ENCODE measurements at places on chromosomes 13 and 19. TPM values are rescaled to one million over a fixed set of nuclear protein-coding genes. Genes with fewer than 3 reads are reported as not detected.

The C5AR2 gene
- total RNA-seq: 0.73 TPM

GRCh38 chr19:47490847-47491246 is 6.8 kb upstream of the KPTN start:
- no peak for ATAC-seq

The CYP4F8 gene
- 1.1 TPM for total RNA-seq

- peak; percentile 36 for ATAC-seq
These were observed 25.0 kb upstream of the C1QTNF9B start for GRCh38 chr13:23922005-23922932.

DNA sequence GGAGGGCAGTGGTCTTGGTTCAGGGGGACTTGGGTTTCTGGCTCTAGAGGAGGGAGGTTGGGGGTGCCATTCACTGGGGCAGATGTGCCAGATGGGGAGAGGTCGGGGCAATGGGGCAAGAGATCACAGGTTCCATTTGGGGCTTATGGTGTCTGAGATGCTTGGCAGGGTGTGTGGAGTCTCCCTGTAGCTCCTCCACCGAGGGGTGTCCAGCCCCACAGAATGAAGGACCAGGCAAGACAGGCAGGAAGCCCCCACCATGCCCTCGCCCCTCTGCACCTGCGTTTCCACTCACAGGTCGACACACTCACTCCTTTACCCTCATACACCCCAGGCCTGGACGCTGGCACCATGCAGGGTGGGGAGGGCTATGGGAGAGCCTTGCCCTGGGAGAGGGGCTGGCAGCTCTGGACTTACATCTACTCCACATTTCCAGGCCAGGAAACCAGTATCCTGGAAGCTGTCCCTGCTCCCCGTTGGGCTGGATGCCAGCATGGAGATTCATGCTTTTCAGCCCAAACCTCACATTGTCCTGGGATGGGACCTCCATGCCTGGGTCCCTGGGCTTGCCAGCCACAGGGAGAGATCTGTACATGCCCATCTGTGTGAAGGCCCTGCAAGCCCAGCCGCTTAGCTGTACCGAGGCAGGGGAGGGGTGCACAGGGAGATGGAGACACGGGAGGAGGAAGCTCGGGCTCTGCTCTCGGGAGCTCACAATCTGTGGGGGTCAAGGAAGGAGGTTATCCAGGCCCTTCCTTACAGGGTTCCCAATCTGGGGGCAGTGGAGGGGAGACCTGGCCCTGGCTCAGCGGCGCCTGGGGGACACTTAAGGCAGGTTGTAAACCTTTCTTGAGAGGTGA is 77.1 kb downstream of the CHST8 start:
- ATAC-seq: no peak

DNA sequence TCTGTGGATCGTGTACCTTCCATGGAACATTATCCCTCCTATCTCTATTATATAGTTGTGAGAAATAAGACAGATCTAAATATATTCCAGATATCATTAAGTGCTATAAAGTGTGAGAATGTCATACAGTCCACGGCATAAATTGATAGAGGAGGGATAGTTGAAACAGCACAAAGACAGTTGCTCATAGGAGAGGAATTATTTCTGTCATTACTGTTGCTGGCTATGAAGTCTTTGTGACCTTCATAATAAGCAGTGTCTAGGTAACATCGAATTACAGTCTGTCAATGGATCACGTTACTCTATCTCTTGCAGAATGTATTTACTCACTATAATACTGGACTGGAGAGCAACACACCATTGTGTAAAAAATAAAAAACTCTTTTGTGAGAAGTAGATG is 671.5 kb upstream of the PCDH20 start:
- no peak for ATAC-seq

The S1PR5 gene
- 0.11 TPM for total RNA-seq

The IZUMO4 gene
- total RNA-seq: 8.2 TPM

DNA sequence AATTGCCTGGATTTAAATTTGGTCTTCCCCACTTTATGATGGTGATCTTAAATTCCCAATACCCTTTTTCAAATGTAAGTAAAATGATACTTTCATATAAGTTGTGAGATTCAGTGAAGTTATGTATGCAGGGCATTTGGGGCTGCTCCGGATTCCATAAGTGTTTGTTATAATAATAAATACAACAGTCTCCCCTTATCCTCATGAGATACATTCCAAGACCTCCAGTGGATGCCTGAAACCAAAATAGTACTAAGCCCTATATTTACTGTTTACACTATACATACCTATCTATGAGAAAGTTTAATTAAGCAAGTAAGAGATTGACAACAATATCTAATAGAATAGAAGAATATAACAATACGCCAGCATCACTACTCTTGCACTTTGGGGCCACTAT is 2237.8 kb downstream of the PCDH9 start:
- ATAC-seq: no peak

The KIR2DL1 gene
- 0.24 TPM for total RNA-seq

GRCh38 chr19:53787266-53787665 is 36.8 kb downstream of the NLRP12 start:
- no peak for ATAC-seq

- no peak for ATAC-seq
These were observed 25.3 kb upstream of the OR10H2 start for GRCh38 chr19:15702534-15702930.

DNA sequence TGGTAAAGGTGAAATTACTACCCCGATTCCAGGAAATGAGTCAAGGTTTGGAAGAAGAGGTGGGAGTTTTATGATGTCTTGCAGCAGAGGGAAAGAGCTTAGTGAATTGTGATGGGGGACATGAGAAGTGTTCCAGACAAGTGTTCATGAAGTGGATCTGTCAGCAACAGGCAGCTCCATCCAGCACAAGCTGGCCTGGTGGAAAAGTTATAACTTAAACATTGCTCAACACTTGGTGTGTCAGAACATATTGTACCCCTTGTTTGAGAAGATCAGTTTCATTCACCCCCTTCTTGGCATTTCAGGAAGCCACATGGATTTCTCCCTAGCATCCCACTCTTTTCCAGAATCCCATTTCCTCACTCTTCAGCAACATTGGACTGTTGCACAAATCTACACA is 222.0 kb downstream of the B3GLCT start:
- ATAC-seq: no peak

DNA sequence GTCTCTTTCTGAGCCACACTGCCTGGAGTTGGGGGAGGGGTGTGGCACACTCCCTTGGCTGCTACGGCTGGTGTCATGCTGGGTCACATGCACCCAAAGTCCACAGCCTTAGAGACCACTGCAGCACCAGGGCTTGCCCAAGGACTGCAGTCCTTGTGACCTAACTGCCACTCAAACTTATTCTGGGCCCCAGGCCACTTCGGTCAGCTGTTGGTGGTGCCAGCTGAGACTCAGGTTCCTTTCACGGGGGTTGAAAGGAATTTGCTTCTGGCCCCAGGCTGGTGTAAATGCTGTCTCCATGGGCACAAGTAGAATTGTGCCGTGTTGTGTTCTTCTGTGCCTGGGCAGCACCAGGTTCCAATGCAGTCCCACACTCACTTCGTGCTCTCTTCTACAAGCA is 9.5 kb upstream of the VN1R1 start:
- no peak for ATAC-seq

DNA sequence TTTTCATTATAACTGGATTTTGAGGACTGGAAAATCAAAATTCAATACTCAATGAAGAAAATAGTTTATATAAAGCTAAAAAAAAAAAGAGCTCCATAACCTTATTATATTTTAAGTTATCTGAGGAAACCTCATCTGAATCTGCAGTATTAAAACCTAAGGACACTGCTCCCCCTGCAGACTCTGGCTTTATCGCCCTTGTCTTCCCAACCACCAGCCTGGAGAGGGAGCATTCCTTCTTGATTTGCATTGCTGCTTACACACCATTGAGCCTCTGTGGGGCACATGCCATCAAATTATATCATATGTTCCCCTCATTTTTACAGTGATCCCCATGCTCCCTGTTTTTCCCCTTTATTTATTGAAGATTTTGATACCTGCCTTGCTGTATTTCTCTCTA is 871.4 kb upstream of the GPC6 start:
- ATAC-seq: no peak

- ATAC-seq: no peak
These were observed 332.7 kb upstream of the KLF12 start for GRCh38 chr13:74466864-74467263.

The DACH1 gene
- total RNA-seq: 77.7 TPM

The UTP14C gene
- total RNA-seq: 27.6 TPM

The TUBA3C gene
- total RNA-seq: 0.30 TPM

The LONP1 gene
- total RNA-seq: 88.3 TPM

- ATAC-seq: no peak
These were observed 661.0 kb downstream of the SLITRK1 start for GRCh38 chr13:83221256-83221655.

DNA sequence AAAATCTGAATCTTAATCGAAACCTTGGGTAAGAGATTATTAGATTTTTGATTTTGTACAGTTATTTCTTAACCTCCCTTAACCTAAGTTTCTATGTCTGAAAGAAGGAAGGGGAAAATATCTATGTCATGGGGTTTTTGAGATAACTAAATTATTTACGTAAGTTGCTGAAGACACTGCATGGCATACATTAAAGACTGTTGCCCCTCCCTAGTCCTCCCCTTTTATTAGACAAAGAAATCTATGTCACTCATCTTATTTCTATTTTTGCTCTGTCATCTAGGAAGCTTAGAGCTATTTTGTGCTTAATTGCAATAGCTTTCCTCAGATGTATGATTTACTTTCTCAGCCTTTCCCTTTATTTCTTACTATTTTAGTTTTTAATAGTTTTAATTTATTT is 15.0 kb downstream of the COG6 start:
- ATAC-seq: no peak

The KLHL1 gene
- total RNA-seq: 9.2 TPM

The SBSN gene
- total RNA-seq: 1.8 TPM

- peak; percentile 20 for ATAC-seq
These were observed 41.2 kb downstream of the USP12 start for GRCh38 chr13:27130223-27130978.

DNA sequence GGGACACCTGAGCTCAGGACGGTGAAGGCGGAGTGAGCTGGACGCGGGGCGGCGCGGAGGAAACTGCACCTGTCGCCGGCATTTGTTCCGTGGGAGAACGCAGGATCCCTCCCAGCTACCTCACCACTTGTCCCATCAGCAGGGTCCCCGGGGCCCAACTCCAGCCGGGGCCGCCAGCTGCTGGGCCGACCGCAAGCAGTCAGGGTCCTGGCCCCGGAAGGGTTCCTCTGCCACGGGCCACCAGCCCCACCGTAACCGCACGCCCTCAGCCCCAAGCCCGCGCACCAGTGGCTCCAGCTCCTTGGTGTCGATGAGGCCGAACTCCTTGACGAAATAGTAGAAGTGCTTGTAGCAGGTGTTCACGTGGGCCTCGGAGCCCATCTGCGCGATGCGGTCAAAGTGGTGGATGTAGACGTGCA is 19.6 kb downstream of the MOB3A start:
- no peak for ATAC-seq

GRCh38 chr13:29369060-29369743 is 226.3 kb downstream of the SLC7A1 start:
- ATAC-seq: peak; percentile 74

DNA sequence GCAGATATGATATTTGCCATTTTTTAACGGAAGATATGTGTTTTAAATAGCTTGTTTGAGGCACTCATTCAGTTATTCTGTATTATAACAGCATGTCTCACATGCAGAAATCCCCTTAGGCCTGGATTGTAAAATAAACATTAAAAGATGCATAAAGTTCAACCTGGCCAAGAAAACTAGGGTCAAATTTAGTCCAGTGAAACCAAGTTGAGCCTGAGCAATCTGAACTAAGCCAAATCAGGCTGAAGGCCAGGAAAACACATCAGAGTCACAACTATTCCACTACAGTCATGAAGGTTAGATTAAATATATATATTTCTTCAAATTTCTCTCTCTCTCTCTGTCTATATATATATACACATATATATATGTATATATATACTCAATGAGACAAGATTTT is 504.8 kb downstream of the SLITRK1 start:
- no peak for ATAC-seq

The RFPL4AL1 gene
- total RNA-seq: not detected

DNA sequence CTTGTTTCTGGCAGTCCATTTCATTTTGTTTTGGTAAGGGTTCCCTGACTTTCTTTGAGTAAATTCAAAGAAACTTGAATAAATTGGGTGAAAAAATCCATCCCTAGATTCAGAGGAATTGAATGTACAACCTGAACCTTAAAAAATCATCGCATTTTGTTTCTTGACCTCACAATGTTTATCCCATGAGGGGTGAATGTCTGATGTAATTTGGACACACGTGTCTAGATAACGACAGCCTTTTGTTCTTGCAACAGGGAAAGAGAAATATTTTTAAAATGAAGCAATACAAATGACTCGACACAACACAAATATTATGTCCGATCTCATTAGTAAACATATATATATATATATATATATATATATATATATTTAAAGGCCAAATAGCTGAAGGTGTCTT is 453.2 kb upstream of the ATXN8OS start:
- ATAC-seq: no peak

- no peak for ATAC-seq
These were observed 42.3 kb downstream of the ENOX1 start for GRCh38 chr13:43744261-43745031.

DNA sequence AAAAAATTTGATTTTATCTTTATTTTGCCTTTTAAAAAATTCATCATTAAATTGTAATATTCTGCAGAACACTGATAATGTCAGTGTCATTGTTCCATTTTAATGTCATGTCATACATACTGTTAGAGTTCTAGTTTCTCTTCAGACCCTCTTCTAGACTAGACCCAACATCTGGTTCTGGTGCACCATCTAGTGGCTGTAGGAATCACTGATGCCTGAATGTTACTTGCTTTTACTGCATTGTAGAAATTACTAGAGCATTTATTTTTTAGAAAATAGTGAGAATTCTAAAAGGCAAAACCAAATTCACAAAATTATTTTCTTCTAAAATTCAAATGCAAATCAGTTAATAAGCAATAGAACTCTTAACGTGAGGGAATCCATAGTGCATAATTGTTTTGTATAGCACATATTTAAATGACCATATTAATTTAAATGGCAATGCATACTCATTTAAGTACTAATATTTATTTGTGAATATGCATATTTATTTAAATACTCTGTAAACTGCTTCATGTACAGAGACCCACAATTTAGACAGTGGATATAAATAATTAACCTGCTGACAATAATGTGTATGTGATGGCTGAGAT is 425.7 kb downstream of the KLF12 start:
- ATAC-seq: peak; percentile 87

GRCh38 chr19:46999878-47000277 is 19.8 kb upstream of the NPAS1 start:
- ATAC-seq: no peak

GRCh38 chr13:113875837-113876281 is 12.0 kb upstream of the GAS6 start:
- ATAC-seq: no peak

GRCh38 chr13:31801088-31801487 is 61.8 kb downstream of the RXFP2 start:
- ATAC-seq: no peak

- ATAC-seq: no peak
These were observed 631.7 kb upstream of the SGCG start for GRCh38 chr13:22549126-22549525.

- no peak for ATAC-seq
These were observed 127.8 kb downstream of the CRYL1 start for GRCh38 chr13:20397896-20398295.

Data from motor neuron (in vitro differentiated cells).